ENCODE measurements at places on chromosomes 7 and 10.
A peak's percentile ranks its signal among the peaks of the same experiment; 100 is the strongest.

GRCh38 chr10:61878740-61879068 lies 22.8 kb upstream of the ARID5B start:
- no peak for DNase-seq

DNA sequence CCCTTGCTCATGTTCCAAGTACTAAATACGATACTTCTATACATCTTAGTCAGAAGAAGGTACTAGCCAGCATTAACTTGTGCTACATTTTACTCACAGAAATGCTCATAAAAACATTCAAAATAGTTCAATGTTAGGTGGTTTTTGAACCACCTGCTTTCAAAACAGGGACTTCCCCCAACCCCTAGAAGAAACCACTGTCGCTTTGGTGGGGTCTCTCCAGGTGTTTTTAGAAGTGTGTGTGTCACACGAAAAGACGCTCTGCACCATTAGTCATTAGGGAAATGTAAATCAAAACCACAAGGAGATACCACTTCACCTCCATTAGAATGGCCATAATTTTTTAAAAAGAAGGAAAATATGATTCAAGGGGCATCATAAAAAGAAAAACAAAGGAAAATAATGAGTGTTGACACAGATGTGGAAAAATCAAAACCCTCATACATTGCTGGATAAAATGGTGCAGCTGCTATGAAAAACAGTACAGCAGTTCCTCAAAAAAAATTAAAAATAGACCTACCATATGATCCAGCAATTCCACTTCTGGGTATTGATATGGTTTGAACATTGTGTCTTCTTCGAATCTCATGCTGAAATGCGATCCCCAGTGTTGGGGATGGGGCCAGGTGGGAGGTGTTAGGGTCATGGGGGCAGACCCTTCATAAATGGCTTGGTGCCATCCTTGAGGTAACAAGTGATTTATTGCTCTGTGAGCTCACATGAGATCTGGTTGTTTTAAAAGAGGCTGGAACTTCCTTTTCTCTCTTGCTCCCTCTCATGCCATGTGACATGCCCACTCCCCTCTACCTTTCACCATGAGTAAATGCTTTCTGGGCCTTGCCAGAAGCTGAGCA lies 74.2 kb downstream of the MALSU1 start:
- DNase-seq = peak; percentile 15

DNA sequence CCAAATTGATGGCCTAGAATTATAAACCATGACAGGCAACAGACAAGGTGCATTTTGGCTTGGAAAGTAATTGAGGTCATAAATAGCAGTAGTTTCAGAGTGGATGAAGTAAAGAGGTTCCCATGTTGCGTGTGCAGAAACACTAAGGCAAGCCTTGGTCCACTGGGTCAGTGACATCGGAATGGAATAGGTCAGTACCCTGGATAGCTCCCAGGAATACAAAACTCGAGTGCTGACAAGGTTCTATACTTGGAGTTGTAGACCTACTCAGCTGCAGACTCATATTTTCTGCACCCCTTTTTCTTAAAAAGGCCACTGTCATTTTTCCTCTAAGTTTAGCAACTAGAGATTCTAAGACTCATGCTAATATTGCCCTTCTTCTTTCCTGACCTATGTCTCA lies 132.8 kb downstream of the DYNC1I1 start:
- no peak for DNase-seq

DNA sequence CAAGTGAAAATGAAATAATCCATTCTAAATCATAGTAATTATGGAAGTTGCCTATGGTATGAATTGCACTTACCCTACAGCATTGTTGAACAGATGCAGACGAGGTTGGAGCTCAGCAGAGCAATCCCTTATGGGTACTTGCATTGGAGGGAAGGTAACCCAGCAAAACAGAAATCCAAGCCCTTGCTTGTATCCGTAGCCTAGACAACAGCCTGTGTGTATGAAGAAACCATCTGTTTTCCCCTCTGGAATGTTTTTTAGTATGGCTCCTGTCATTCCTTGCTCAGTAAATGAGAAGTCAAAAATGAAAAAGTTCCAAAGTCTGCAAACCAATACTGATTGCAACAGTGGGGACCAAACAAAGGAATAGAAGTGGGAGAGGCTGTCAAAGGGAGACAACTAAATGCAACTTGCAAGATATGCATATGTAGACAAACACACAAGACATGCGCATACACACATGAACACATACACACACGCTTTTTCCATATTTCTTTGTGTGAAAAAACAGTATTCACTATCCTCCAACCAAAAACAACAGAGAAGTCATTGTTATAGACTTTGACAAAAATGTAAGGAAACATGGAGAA lies 260.8 kb downstream of the DYNC1I1 start:
- DNase-seq = no peak

- DNase-seq = no peak
Observed at GRCh38 chr7:22317632-22318031, 39.3 kb downstream of the RAPGEF5 start.

DNA sequence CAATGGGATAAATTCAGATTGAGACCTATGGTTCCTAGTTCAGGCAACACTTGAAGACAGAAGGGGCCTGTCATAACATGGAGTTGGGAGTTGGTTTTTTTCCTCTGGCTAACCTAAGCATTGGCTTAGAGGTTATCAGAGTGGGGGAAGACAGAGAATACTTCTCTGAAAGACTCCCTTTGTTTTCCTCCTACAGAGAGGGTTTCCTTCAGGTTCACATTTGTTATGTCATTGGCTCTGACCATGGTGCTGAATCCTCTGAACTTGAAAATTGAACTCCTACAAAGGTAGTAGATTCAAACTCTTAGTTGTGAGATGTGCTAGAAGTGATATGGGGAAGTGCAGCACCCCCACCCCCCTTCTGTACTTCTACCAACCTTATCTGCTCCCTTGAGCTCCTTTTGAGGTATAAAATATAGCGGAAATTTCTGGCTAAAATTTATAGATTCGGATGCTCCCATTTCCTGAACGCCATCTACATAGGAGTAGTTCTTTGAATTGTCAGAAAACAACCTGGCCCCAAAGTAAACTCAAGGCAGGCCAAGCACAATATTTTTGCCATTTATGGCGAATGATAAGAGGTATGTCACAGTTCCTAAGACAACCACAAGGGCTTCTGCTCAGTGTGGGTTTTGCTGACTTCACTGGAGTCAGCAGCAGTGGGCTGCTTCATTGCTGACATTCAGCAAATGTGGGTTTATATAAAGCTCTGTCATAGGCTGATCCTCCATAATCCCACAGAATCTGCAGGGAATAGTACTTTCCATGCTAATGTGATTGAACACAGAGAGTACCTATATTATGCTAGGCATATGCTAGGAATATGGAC lies 131.6 kb upstream of the KLF14 start:
- no peak for DNase-seq

- DNase-seq = no peak
Observed at GRCh38 chr10:15293862-15294842, 76.9 kb downstream of the FAM171A1 start.

DNA sequence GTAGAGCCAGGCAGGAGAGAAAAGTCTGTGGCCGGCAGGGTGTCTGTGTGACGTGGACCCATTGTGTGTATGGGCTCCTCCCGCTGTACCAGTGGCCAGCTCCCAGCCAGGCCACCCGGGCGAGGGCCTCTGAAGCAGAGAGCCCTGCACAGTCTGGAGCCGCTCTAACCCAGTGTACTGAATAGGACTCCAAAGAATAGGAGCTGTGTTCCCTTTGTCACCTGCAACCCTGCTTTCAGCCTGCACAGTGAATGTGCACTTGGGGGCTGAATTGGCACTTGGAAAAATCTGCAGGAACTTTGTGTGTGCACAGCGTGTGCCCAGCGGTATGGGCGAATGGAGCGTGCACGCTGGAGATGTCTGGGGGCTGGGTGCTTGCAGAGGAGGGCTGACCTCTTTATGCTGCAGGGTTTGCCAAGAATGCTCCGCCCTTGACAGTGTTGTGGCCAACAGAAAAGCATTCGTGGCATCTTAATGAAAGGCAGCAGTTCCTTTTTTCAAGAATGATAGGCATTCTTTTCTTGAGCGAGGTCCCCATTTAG lies 216.2 kb downstream of the AUTS2 start:
- DNase-seq = no peak

- no peak for DNase-seq
Observed at GRCh38 chr10:67609996-67610793, 85.8 kb downstream of the CTNNA3 start.

DNA sequence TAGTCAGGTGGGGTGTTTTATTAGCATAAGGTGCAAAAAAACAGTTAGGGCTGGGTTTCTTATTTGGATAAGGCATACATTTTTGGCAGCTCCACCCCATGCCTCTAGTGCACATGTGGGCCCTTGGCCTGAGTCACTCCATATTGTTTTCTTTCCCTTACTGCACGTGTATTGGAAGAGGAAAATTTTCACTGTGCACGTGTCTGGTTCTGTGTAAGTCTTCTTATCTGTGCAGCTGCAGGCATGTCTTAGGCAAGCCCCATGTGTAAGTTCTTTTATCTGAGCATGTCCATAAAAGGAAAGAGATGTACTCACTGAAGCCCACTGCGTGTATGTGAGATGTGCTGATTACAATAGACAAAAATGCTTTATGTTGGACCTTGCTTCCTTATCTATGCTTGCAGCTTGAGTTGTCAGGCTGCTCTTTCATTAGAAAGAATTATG lies 540.3 kb upstream of the IGFBP3 start:
- DNase-seq = no peak

DNA sequence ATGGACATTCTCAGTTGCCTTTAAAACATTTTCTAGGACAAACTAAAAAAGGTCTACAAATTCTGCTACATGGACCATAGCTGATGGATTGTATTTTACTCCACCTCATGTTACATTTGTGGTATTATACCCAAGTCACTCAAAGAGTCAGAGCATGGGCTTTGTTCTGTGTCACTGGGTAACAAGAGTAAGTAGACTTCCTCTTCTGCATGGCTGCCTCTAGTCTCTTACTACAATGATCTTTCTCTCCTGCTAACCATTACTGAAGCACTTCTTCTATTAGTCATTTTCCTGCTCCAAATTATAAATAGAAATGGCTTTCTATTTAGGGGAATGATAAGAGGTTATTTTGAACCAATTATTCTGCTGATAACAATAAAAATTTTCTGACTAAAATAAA lies 727.4 kb upstream of the NRP1 start:
- DNase-seq = no peak

- DNase-seq = no peak
Observed at GRCh38 chr7:32070051-32070405, 179 bp downstream of the PDE1C start.

DNA sequence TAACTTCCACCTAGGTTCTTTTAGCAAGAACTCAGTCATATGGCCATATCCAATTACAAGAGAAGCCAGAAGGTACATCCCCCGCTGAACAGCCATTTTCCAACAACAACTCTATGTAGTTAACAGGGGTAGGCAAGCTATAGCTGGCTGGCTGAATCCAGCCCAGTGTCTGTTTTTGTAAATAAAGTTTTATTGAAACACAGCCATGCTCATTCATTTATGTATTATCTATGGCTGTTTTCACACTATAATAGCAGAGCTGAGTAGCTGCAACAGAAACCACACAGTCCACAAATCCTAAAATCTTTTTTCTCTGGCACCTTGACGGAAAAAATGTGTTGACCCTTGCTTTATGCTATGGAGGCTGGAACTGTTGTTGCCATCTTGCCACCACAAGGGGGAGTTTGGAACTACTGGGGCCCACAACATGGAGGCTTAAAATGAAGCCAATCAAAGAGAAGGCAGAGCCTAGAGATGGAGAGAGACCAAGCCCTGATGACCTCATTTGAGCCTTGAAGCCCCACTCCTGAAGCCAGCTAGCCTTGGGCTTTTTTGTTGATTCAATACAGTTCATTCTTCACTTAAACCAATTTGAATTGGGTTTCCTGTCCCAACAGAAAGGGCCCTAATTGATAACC lies 33.3 kb upstream of the XPNPEP1 start:
- DNase-seq = no peak

DNA sequence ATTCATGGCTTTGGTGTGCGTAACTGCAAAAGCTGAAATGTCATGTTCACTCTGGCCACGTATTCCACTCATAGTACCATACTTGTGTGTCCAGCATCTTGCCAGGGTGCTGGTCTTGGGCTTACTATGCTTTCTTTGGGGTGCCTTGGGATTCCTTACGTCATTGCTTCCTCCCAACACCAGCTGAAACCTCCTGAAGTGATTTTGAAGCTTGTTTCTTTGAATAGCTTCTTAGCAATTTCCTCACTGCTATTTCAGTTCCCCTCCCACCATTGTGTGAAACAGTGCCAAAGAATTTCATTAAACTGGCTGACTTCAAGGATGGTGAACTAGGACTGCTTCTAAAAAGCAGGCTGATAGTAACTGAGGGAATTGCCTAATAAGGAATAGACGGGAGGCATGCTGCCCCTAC lies 36.9 kb downstream of the ENTPD1 start:
- no peak for DNase-seq

- DNase-seq = no peak
Observed at GRCh38 chr7:106692450-106693051, 31.6 kb upstream of the CCDC71L start.

DNA sequence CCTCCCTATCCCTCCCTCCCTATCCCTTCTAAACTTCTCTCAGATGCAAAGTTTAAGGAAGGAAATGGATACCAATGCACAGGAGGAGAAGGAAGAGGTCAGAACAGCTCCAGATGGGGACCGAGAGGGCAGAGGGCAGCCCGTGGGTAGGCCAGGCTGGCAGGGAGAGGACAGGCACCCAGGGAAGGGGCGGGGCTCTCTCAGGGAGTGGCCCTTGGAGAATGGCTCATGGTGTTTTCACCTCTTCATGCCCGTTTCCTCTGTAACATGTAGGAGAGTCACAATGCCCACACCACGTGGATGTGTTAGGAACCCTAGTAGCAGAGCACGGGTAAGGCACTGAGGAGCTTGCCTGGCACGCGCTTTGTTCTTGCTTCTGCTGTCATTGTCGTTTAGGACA lies 264.5 kb downstream of the CELF2 start:
- DNase-seq = no peak

GRCh38 chr10:10332786-10333185 lies 684.9 kb upstream of the CELF2 start:
- no peak for DNase-seq

DNA sequence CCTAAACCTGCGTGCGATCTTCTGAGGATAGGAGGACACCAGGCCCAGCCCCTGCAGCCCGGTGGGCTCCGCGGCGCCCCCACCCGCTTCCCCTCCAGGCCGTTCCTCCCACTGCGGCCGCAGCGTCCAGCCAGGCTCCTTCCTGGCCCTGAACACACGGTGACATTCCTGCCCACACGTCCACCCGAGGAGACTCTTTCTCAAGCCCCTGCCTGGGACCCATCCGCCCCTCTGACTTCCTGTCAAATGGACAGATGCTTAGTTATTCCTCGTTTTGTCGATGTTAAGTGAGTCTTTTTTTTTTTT lies 32.4 kb upstream of the RNF32 start:
- DNase-seq = no peak

GRCh38 chr7:130266258-130266960 lies at the start of gene CPA2:
TSS of gene CPA2 (plus strand) at chr7:130266863. CDS start at chr7:130266882, 19 bp downstream.
- no peak for DNase-seq

- no peak for DNase-seq
Observed at GRCh38 chr10:127405221-127405620, 143.9 kb upstream of the NPS start.

All from NCI-H2081 treated with DMSO at 0.1 percent for 48 hours (cell line).